ENCODE measurements at places on chromosomes 4 and X.

DNA sequence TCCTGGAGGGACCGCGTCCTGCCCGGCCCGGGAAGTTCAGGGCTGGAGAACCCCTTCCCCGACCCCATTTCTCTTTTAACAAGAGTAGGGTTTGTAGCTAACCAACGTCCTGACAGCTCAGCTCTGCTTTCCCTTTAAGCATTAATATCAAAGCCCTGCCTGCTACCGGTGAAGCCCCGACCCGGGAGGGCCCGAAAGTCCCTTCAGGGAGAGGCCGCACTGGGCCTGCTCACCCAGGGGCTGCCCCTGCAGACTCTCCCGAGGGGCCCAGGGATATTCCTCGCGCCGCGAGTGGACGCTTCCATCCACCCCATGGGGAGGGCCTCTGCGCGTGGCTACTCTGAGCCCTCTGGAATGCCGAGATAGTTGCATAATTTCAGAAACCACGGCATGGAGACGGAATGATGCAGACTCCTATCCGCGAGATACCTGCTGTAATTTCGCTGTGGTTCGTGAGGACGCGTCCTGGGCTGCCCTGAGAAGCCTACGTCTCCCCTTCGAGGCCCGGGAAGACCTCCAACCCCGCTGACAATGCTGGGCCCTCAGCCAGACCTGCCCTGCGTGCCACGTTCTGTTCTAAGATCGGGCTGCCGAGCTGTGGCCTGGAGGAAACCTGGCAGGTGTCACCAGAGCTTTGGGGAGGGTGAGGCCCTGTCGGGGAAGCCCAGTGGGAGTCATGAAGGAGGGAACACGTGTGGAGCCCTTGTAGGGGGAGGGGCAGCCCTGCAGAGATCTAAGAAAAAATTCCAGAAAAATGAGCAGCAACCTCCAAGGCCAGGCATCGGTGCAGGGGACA, 999 bp upstream of the CTBP1 start:
- DNase-seq, result peak; percentile 50

GRCh38 chrX:109190542-109190941, 291.3 kb downstream of the GUCY2F start:
- DNase-seq, result no peak

DNA sequence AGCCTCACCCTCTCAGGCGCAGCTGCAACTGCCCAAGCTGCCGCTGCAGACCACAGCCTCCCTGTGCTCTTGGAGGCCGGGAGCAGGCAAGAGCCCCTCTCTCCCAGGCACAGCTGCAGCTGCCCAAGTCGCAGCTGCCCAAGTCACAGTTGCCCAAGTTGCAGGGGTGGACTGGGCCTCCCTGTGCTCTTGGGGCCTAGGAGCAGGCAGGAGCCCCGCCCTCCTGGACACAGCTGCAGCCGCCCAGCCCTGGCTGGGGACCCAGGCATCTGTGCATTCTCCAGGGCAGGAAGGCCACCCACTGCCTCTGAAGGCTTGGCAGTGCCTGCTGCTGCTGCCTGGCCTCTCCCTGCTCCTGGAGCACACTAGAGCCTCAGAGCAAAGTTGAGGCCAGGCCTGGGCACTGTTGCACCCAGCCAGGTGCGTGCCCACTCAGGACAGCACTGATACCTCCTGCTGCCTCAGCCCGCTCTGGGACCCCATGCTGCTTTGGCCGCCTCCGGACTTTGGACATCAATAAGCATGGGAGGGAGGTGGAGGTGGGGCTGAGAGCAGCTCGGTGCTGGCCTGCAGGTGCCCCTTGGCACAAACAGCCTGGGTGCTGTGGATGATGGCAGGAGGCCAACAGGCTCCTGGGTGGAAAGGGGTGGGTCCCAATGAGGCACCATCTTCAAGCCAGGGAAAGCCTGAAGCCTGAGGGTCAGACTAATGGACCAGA, 247.5 kb downstream of the PDGFC start:
- no peak for DNase-seq

DNA sequence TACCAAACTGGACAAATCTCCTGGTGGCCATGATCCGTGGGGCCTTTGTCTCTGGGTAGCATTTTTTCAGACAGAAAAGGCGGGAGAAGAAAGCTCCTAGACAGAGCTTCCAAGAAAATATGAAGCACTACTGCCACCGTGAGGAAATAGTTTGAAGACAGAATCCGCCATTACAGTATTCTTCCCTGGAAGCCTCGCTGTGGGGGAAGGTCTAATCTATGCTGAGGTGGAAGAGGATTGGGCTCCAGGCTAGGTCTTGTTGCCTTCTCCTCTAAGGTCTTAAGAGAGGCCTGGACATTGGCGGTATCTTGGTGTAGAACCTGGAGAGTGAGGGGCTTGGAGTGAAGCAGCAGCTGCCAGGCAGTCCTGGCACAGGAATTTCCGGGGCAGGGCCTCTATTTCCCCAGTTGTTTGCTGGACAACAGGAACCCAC, 218.9 kb downstream of the OR13H1 start:
- no peak for DNase-seq

DNA sequence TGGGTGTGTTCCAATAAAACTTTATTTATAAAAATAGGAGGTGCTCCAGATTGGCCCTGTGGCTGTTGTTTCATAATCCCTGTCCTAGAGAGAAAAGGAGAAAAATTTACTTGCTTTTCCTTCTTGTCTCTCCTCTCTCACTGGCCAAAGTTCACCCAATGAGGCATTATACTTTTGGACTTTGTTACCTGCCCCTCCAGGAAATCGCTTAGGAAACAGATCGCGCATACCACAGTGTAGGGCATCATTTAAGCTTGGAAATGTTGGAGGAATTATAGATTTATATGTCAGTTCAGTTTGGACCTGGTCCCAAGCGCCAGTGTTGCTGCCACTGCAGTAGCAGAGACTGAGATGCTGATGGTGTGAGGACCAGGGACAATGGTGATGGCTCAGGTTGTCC, 337.6 kb upstream of the NR3C2 start:
- peak; percentile 40 for DNase-seq

DNA sequence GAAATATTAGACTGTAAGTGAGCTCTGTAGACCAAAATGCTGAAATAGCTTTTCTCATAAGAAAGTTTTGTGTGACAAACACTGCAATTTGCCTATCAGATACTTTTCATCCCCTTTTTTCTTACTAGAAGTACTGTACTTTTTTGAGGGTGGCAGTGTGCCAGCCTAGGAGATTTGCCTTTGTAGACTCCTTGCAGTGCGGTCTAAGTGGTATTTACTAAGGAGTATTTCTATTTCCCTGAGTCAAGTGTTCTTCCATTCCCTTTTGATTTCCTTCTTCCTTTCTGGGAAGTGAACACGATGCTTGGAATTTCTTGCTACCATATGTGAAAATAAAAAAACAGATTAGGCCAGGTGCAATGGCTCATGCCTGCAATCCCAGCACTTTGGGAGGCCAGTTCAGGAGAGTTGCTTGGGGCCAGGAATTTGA, 34.6 kb downstream of the PDLIM5 start:
- DNase-seq, result no peak

- DNase-seq, result no peak
Measured at GRCh38 chr4:57308301-57308700, 198.1 kb upstream of the IGFBP7 start.

- no peak for DNase-seq
Measured at GRCh38 chr4:20512985-20513384, 187.3 kb upstream of the PACRGL start.

DNA sequence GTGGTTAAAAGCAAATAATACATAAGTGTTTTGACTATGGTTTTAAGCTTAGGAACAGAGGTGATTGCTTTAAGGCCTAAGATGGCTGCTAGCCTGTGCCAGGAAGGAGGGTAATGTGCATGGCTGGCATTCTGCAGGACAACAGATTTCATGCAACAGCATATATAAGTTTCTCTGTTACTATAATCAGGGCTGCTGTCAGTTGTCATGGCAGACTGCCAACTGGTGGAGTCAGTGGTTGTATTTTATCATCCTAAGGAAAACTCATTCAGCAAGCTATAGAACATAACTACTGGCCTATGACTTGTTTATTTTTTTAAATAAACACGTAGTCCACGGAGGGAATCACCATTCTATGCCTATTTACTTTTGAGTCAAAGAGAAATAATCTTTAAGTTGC, 77.7 kb upstream of the DCAF8L1 start:
- DNase-seq, result no peak

DNA sequence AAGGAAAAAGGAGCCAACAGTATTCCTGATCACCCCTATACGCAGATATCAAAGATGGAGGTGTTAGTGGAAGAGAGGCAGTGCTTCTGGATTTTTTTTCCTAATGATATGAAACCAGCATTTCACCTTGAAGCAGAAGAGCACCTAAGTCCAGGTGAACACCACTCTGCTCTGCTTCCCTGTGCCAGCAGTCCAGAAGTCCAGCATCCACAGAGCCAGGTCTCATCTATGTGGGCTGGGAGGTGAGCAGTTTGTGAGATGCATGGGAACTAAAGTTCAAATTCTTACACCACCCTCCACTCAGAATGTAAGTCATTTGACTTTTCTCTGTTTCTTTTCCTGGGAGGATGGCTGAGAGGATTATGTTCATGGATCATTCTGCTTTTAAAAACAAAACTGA, 202.6 kb downstream of the RELL1 start:
- DNase-seq, result no peak

DNA sequence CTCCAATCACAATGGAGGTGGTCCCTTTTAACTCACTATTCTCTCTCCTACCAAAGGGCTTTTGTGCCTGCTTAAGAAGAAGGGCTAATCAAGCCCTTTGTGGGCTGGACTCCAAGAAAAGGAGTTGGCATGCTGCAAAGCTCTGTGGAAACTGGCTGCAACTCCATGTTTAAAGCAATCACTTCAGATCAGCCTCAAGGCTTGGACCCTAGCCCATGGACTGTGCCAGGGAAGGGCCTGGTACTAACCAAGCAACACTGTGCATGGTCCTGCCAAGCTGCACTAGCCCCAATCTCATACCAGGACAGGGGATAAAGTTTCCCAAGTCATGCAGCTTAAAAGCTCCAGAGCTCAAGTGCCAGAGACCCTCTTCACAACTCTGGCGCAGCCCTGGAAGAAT, 86.7 kb downstream of the ATP8A1 start:
- no peak for DNase-seq

DNA sequence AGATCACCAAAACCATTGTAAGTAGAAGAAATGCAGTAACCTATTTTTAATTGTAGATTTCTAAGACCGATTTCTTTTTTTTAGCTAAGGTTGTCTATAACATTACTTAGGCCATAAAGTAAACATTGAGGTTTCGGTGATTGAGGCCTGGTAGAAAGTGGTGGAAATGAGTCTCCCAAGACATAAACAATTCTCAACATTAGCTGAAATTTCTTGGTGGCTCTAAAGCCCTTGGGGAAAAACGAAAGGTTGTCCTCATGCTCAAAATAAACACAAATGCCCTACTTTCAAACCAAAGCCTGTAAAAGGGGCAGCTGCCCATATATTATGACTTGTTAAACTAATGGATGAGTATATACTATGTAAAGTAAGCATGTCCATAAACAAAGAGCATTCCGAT, 98.8 kb downstream of the SCFD2 start:
- DNase-seq, result no peak

DNA sequence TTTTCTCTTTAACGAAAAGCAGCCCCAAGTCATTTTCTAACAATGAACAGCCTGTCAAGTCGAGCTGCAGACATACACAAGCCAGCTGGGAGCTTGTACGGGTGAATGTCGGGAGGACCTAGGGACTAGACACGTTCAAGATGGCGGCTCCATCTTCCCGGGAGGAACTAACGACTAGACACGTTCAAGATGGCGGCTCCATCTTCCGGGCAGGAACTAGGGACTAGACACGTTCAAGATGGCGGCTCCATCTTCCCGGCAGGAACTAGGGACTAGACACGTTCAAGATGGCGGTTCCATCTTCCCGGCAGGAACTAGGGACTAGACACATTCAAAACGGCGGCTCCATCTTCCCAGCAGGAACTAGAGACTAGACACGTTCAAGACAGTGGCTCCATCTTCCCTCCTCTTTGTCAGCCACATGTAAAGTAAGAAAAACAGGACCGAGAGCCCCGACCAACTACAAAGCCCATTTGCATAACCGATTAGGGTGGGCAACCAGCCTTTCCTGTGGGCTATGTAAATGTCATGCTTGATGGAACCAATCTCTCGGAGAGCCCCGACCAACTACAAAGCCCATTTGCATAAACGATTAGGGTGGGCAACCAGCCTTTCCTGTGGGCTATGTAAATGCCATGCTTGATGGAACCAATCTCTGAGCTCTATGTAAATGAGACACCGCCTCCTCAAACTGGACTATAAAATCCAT, 175.5 kb downstream of the DHRSX start:
- no peak for DNase-seq

- DNase-seq, result no peak
Measured at GRCh38 chr4:83149865-83150652, 35.5 kb upstream of the PLAC8 start.

DNA sequence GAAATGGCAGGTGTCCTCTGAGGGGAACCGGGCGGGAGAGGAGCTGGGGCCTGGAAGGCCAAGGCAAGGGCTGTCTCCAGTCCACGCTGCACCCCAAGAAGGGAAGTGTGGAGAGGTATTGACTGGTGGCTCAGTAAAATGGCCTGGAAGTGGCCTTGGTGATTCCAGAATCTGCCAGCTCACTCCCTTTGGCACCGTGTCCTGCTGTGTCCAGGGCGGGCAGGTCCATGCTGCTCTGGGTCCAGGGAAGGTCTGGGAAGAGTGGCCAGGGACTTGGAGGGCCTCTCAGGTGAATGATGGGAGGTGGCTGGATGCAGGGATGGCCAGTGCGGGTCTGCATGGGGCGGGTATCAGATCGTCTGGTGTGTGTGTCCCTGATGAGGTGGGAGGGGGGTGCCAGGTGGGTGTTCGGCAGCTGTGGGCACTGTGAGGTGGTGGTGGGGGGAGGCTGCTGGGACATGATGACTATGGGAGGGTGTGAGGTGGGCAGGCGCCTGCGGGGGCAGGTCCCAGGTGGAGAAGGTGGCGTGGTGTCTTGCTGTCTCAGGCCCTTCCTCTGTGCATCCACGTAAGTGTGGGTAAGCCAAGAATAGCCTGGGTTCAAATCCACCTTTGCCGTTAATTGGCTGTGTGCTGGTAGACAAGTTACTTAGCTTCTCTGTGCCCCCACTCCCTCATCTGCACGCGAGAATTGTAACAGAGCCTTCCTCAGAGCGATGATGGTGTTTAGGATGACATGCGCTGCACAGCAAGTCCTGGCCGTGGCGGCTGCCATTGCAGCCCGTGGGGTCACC, 17.7 kb downstream of the RGS12 start:
- no peak for DNase-seq

DNA sequence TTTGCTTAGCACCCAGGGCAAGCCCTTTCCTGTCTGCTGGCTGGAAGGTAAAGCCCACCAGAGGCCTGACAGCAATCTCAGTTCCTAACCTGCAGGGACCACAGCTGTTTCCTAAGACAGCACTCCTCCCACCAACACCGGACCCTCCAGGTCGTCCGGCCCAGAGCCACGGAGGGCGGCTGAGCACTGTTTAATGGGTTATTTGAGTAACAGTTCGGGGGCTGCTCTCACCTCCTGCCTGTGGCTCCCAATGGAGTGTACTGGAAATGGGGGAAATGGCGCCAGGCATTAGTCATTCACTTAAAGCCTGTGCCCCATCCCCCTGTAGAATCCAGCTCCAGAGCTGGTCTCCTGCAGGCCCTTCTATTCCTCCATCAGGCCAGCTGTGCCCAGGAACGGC, 81.6 kb upstream of the ADRA2C start:
- no peak for DNase-seq

GRCh38 chr4:174583056-174583455, 60.8 kb upstream of the HPGD start:
- DNase-seq, result no peak

All from Caco-2 (cell line).